ENCODE measurements at places on chromosomes 6 and 20.
A peak's percentile ranks its signal among the peaks of the same experiment; 100 is the strongest.

- DNase-seq, result no peak
These were observed 245 bp downstream of the SRC start for GRCh38 chr20:37346236-37346534.

DNA sequence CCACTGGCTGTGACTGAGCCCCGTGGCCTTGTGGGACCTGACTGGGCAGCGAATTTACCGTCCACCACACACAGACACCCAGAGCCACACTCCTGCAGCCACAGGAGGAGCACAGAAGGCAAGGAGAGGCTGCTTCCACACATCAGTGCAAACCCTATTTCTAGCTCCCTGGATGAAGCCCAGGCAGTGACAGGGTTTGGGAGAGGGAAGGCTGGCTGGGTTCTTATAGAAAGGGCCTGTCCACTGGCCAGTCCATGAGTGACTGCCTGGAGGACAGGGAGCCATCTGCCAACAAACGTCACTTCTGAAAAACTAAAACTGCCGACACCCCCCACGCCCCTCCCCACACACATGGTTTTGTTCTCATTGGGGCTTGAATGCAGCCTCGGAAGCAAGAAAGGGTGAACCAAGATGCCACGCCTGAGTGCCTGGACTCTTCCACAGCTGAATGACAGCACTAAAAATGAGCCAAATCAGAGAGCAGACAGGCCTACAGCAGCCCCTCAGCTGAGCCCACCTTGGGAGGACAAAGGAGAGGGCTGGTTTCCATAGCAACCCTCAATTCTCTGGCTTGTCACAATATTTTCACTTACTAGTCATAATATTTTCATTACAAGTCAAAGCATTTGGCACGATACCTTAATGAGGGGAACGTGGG, 38.4 kb downstream of the RRBP1 start:
- no peak for DNase-seq

DNA sequence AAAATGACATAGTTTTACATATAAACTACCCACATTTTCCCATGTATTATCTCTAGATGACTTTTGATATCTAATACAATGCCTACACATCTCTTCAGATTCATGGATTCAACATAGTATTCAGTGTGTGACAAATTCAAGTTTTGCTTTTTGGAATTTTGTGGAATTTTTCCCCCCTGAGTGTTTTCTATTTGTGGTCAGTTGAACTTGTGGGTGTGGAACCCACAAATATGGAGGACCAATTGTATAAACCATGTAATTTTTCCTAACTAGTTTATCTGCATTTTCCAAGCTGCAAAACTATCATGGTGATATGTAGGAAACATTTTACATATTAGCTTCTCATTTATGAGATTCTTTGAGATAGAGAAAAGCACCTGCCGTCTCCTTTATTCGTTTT, 374.3 kb upstream of the SOX4 start:
- DNase-seq, result no peak

GRCh38 chr20:34458631-34459030, 57.6 kb upstream of the DYNLRB1 start:
- no peak for DNase-seq

DNA sequence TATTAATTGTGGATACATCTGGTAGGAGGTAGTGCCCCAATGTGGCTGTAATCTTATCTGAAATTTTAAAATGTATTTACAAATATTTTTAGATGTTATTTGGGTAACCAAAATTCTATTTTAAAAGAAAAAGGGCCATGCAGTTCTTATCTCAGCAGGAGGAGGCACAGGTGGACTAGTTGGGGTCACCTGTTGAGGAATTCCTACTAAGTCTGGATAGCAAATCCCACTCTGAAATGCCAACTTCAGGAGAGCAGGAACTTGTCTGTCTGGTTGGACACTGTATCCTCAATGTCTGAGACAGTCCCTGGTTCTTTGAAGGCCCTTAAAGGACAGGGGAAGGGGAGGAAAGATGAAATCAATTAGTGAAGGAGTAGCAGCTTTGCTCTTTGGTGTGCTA, 82.6 kb downstream of the EYA2 start:
- DNase-seq, result no peak

GRCh38 chr20:34983995-34984735, 28.5 kb downstream of the MYH7B start:
- DNase-seq, result no peak

DNA sequence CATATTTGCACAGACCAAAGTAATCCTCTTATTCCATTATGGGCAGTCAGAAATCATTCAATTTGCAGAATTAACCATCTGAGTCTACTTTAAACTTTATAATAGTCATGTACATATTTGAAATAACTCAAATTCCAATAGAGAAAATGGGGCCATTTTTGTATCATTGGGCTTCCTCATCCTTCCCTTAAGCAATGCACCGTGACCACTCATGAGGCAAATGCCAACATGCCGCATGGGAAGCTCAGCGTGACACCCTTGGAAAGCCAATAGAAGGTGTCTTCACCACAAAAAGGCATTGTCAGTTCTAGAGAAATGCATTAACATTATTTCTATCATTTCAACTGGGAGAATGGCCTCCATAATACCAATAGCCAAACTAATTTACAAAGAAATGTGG, 38.5 kb downstream of the SIM1 start:
- DNase-seq, result no peak

GRCh38 chr6:169567819-169568218, 134.0 kb downstream of the WDR27 start:
- no peak for DNase-seq

DNA sequence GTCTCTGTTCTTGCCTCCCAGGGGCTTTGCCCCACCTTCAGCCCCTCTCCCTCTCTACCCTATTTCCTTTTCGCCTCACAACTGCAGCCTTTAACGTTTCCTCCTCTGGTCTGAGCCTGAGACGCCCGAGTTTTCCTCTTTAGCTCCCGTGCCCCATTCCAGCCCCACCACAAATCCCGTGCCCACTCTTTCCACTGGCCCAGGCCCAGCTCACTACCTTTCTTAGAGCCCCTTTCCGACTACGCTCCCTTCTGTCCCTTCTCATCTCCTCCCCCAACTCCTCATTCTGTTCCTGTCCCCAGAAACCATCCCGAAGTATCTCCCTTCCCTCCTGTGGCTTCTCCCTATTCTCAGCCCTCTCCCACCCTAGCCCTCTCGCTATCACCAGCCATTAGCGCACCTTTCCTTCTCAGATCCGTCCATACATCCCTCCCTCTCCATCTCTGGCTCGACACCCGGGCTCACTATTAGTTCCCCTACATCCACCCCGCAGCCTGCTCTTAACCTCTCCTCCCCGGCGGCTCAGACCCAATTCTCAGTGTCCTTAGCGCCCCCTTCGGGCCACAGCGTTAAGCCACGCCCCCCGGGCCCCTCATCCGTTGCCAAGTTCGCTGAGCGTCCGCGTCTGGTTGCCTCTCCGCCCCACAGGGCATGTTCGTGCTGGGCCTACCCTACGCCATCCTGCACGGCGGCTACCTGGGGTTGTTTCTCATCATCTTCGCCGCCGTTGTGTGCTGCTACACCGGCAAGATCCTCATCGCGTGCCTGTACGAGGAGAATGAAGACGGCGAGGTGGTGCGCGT, 2.7 kb downstream of the SLC32A1 start:
- DNase-seq, result peak; percentile 56

DNA sequence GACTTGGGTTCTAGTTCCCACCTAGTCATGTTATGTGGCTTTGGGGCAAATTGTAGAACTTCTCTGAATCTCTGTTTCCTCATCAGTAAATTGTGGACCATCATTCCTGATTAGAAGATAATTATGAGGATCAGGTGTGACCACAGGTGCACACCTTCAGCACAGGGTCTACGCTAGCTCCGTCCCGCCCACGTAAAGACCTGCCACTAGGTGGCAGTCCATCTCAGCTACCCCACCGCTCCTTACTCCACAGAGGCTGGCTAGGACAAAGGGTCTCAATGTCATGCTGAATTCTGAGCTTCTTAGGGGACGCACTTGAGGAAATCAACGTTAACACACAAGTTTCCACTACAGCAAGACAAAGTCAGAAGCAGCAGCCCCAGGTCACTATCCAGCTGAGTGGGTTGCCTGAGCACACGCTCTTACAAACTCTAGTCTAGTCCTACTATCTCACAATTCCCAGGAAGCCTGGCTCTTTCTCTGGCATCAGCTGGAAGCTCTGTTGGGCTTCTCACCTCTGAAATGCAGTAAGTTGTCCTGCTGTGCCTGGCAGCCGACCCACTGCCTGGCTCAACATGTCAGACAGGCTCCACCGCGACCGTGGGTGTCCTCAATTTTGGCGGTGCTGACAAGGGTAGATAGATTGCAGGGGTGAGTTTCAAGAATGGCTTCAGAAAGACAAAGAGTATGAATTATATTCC, 2.0 kb upstream of the PLCG1 start:
- peak; percentile 44 for DNase-seq

DNA sequence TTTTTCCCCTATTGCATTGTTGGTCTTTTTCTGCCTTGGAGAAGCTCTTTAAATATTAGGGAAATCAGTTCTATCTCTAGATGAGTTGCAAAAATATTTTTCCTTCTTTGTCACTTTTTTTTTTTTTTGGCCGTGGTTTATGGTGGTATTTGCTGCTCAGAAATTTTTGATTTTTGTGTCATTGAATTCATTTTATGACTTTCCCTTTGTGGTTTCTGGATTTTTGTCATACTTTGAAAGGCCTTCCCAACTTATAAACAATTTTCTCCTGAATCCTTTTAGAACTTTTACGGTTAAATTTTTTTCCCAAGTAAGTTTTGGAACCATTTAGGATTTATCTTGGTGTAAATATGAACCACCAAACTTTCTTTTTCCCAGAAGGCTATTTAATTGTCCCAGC, 145.6 kb downstream of the GJA10 start:
- no peak for DNase-seq

GRCh38 chr6:6220718-6221117, 99.7 kb downstream of the F13A1 start:
- DNase-seq, result no peak

DNA sequence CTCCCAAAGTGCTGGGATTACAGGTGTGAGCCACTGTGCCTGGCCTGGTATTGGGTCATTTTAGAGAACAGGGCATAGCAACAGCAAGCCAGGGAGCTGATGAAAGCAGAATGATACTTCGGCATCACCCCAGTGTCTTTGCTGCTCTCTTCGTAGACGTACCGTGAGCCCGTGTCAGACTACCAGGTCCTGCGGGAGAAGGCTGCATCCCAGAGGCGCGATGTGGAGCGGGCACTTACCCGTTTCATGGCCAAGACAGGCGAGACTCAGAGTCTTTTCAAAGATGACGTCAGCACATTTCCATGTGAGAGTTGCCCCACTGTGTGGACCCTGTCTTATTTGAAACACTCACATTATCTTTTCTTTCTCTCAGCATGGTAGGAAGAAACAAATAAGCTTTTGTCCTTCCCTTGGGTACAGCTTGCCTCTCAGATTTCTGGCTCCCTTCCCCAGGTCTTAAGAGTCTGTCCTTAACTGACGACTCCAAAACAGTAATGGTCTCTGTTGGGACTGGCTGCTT, 15.9 kb downstream of the TAF8 start:
- DNase-seq, result no peak

- no peak for DNase-seq
These were observed 127.0 kb downstream of the PXDC1 start for GRCh38 chr6:3624250-3625136.

GRCh38 chr6:67433124-67433523, 1202.0 kb upstream of the ADGRB3 start:
- no peak for DNase-seq

DNA sequence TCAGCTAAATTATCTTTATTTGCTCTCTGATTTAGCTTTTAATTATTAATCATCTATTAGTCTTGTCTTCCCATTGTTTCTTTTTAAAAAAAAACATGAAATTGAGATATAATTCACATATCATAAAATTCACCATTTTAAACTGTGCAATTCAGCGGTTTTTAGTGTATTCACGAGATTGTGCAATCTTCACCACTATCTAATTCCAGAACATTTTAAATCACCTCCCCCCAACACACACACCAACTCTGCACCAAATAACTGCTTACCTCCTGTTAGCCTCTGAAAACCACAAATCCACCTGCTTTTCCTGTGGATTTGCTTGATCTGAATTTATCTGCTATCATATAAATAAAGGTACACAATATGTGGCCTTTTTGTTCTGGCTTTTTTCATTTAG, 8.8 kb upstream of the ABRACL start:
- no peak for DNase-seq

DNA sequence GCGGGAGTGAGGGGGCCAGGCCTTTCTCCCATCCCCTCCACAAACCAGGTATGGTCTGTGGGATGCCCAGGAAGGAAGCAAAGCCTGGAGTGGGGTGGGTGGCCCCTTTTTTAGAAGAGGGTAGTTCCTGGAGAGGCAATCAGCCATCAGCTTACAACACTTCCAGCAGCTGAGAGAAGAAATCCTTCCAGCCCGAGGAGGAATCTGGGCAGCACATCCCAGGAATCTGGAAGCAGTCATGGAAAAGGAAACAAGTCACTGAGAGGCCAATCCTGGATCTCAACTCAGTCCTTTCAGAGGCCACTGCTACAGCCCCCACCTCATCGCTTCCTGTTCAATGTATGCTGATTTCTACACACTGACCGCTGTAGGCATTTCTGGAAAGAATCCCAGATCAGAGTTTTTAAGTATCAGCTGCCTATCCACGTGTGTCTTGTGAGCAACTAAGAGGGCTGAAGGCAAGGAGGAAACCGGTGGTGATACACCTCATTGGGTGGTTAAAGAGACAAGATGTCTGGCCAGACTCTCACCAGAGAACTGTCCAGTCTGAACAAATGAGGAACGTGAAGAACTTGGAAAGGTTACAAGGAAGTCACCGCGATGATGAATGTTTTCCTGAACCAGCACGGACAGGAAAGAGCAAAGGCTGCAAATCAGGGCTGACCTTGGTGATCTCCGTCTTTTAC, 92.9 kb upstream of the SHLD1 start:
- DNase-seq, result no peak

GRCh38 chr6:34237722-34238584, 1.3 kb downstream of the HMGA1 start:
- peak; percentile 70 for DNase-seq

- no peak for DNase-seq
These were observed 9.0 kb downstream of the METTL24 start for GRCh38 chr6:110348961-110349690.

GRCh38 chr6:37243816-37244370, 13.7 kb upstream of the TBC1D22B start:
- no peak for DNase-seq

DNA sequence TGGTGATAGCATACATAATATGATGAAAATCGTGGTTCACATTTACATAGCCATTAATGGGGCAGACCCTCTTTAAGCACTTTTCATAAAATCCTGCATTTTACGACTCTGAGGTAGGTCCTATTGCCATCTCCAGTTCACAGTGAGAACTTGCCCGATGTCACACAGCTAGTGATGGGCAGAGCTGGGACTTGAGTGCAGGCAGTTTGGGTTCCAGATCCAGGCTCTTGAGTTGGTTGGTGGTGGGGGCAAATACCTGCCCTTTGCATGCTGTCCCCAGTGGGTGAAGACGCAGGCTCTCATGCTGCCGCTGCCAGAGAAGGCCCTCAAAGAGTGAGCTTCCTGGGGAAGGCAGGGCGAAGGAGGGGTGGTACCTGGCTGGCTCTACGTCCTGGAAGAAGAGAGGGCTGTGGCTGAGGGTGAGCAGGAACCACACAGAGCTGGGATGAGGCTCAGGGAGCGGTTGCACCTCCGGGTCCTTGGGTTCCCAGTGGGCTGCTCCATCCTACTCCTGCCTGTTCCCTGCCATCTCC, 6.1 kb upstream of the BAK1 start:
- no peak for DNase-seq

All from stimulated activated CD8-positive, alpha-beta memory T cell treated with anti-CD3 and anti-CD28 coated beads, Interleukin-4, amount 100 ng/mL, for 24 hours (primary cell).